SJCRH30 (cell line): ENCODE measurements at places on chromosomes 4 and X. TPM values are rescaled to one million over a fixed set of nuclear protein-coding genes. Genes with fewer than 3 reads are reported as not detected.

- H3K4me3 ChIP-seq, result no peak overlapping the region
- H3K36me3 ChIP-seq, result no peaks in the 10 kb centered on the region
- no peak overlapping the region for H3K27ac ChIP-seq
- DNase-seq, result peak; percentile 7
- H3K27me3 ChIP-seq, result no peaks in the 10 kb centered on the region
These were observed 1402.4 kb downstream of the FAM133A start for GRCh38 chrX:95076449-95076848.

GRCh38 chr4:158211222-158211621, 936 bp downstream of the TMEM144 start:
- no peaks in the 10 kb centered on the region for H3K4me1 ChIP-seq
- DNase-seq, result no peak
- no peaks in the 10 kb centered on the region for H3K36me3 ChIP-seq
- H3K27me3 ChIP-seq, result no peaks in the 10 kb centered on the region
- no peak overlapping the region for H3K27ac ChIP-seq

- DNase-seq, result no peak
- no peaks in the 10 kb centered on the region for H3K4me1 ChIP-seq
- no peak overlapping the region for H3K4me3 ChIP-seq
- no peak overlapping the region for H3K27ac ChIP-seq
These were observed 43.5 kb upstream of the PAK3 start for GRCh38 chrX:111052478-111052877.

GRCh38 chr4:70734168-70734954, 12.6 kb downstream of the RUFY3 start:
- DNase-seq, result peak; percentile 40
- H3K36me3 ChIP-seq, result peaks cover 9% of the 10 kb centered on the region
- H3K4me1 ChIP-seq, result peaks cover 13% of the 10 kb centered on the region
- H3K27me3 ChIP-seq, result no peaks in the 10 kb centered on the region

The ALAS2 gene
- not detected in 2 replicates for total RNA-seq

DNA sequence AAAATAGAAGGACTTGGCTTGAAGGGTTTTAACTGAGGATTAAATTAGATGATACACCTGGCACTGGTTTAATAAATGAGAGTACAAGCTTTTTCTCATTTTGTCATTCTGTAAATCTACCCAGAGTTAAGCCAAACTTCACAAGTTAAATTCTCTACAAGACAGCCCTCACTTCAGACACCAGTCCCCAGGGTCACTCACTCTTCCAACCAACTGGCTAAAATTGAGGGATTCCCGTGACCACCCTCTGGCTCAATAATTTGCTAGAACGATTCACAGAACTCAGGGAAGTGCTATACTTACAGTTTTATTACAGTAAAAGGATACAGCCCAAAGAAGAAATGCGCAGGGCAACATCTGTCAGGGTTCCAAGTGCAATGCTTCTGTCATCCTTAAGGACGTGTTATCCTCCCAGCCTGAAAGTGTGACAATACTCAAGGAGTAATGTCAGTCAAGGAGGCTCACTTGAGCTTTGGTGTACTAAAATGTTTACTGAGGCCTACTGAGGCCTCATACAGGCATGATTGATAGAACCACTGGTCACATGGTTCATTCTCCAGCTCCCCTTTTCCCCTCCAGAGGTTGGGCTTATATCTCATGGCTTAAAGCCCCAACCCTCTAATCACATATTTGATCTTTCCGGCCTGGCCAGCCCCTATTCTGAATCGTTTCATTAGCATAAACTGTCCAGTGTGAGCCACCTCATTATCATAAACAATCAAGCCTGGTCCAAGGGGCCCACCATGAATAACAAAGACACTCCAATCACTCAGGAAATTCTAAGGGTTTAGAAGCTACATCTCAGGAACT, 9.6 kb upstream of the TMSB4X start:
- H3K36me3 ChIP-seq, result no peaks in the 10 kb centered on the region
- peak; percentile 60 for DNase-seq
- H3K4me1 ChIP-seq, result peaks cover 8% of the 10 kb centered on the region
- H3K27ac ChIP-seq, result 0 out of 2 replicates have a peak overlapping the region, but pooled peaks have one; percentile 13
